H1 (cell line): ENCODE measurements at places on chromosomes 16 and 17. TPM values are rescaled to one million over a fixed set of nuclear protein-coding genes. Genes with fewer than 3 reads are reported as not detected.

SRCIN1 gene
- total RNA-seq, result 3.8 and 4.1 TPM in 2 replicates

PRCD gene
- total RNA-seq, result 1.4 and 2.1 TPM in 2 replicates

EME1 gene
- 13.3 and 13.9 TPM in 2 replicates for total RNA-seq

ANKFN1 gene
- not detected in 2 replicates for total RNA-seq

CBFA2T3 gene
- 1.3 and 2.7 TPM in 2 replicates for total RNA-seq

KRTAP9-8 gene
- not detected in 2 replicates for total RNA-seq

GRCh38 chr17:34098699-34099098, 156.4 kb upstream of the CCL2 start:
- H3K4me1 ChIP-seq, result no peaks in the 10 kb centered on the region
- H3K27ac ChIP-seq, result no peak overlapping the region

DNA sequence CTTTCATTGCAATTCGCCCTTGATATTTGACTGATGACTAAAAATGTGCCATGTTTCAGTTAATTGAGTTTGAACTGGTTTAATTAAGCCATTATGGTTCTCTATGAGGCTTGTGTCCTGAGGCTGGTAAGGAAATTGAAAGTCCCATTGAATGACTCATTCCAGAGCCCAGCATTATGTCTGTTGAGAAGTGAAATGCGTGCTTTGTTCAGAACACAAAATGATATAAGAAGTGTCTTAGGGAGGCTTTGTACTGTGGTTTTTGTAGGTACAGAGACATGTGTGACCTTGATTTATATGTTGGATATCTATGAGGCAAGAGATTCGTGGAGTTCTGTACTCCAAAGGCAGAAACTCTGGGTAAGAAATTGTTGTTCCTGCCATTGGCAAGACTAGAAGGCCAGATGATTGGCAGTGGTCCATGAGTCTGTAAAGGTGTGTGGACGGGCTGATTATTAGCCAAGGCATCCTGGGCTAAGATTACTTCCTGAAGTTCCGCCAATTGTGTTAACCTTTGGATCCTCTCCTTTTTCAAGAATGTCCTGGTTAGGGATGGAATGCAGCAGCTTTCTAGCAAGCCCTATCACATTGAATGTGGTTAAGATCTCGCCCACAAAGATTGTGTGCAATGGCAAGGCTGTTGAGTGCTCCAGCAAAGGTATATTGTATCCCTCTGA, 103.7 kb downstream of the NPIPB5 start:
- H3K4me1 ChIP-seq, result peaks cover 3% of the 10 kb centered on the region
- H3K4me3 ChIP-seq, result no peak overlapping the region
- no peaks in the 10 kb centered on the region for H3K27me3 ChIP-seq
- DNase-seq, result no peak
- H3K36me3 ChIP-seq, result no peaks in the 10 kb centered on the region

DNA sequence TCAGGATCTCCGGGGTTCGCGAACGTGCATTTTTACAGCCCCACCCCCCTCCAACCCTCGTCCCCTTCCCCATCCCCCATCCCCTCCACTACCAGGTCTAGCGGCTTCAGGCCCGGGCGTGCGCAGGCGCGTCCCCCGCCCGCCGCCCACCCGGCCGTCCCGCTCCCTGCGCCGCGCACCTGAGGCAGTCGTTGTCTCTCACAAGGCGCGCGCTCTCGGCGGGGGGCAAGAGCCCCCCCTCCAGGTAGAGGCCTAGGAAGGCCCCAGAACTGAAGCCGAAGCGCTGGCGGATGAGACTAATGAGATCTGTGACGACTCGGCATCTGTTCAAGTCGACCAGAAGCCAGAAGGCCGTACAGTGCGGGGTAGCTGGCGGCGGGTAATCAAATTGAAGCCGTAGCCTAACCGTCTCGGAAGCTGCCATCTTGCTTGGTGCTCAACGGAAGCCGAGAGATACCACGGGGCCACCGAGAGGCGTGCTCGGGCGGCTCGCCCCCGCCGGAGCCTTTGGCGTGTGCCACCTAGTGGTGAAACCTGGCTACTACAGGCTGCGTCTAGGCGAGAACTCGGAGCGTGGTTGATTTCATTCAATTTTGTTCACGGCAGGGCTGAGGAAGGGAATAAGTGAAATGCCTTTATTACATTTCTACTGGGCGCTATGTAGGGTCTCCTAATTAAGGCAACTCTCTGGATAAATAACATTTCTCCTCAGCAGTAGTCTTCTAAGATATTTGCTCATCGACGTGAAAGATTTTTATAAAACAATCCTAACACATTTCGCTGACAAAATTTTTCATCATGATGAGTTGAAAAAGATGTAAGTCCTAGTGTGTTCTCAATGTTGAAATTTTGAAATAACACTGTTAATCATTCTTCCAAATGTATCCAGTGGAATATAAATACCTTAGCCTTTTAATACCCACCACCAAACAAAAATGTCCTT, at the start of gene COIL:
Gene COIL, minus strand, starts transcription at position 455 of the 943 bp plus-strand sequence. Its CDS starts 31 bp downstream, at position 424.
- peak within 1 kb of the TSS; percentile 55 for H3K4me3 ChIP-seq
- no peaks in the 10 kb centered on the region for H3K36me3 ChIP-seq
- peak; percentile 82 for DNase-seq
- no peaks in the 10 kb centered on the region for H3K27me3 ChIP-seq
- H3K4me1 ChIP-seq, result no peaks in the 10 kb centered on the region; the same call in 1 of the 2 replicates
- peak within 1 kb of the TSS; percentile 96 for H3K27ac ChIP-seq

- H3K36me3 ChIP-seq, result no peaks in the 10 kb centered on the region
- no peaks in the 10 kb centered on the region for H3K27me3 ChIP-seq
- no peaks in the 10 kb centered on the region for H3K4me1 ChIP-seq
Measured at GRCh38 chr16:830871-831570, 30.5 kb upstream of the GNG13 start.

DNA sequence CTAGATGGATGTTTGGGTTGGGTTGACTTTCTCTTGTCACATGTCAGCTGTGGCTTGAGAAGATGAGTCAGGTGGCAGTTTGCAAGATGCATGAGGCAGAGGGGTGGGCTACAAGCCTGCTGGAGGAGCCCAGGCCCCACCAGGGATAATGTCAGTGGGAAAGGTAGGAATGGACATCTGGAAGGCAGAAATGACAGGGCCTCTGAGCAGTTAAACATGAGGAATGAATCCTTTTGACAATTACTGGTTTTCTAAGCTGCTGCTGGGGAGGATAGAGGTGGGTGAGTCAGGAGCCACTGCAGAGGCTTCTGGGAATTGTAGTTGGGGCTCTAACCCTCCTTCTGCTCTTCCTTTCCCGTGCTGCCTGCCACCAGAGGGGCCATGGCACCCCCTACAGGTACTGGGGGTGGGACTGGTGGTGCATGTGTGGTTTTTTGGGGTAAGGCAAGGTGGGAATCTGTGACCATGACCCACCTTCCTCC, 15.7 kb downstream of the SLC52A1 start:
- no peak for DNase-seq
- H3K4me1 ChIP-seq, result no peaks in the 10 kb centered on the region
- no peak overlapping the region for H3K27ac ChIP-seq
- H3K4me3 ChIP-seq, result no peak overlapping the region
- H3K36me3 ChIP-seq, result peaks cover 39% of the 10 kb centered on the region

DNA sequence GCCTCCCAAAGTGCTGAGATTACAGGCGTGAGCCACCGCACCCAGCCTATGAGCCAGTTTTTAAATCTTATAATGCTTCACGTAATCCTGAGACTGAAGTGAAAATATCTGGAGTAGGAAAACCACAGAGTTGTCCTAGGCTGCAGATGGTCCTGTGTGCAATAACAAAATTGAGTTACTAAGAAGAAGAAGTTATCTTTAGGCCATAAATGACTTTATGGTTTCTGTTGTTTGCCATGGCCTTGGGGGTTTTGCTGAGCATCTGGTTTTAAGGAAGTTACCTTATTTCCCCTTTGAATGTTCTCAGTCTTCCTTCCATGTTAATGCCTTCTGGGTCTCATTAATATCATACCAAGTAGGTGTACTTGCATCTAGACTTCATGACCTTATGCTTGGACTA, 16.5 kb downstream of the NMT1 start:
- no peaks in the 10 kb centered on the region for H3K4me1 ChIP-seq
- H3K27ac ChIP-seq, result no peak overlapping the region
- H3K27me3 ChIP-seq, result no peaks in the 10 kb centered on the region
- DNase-seq, result no peak
- H3K36me3 ChIP-seq, result peaks cover 11% of the 10 kb centered on the region

- no peak for DNase-seq
- H3K4me1 ChIP-seq, result no peaks in the 10 kb centered on the region
- H3K4me3 ChIP-seq, result no peak overlapping the region
- no peaks in the 10 kb centered on the region for H3K27me3 ChIP-seq
- H3K27ac ChIP-seq, result no peak overlapping the region
Measured at GRCh38 chr16:88798772-88799455, 4.7 kb upstream of the CDT1 start.

GRCh38 chr16:2296661-2297505, 29.0 kb upstream of the RNPS1 start:
- DNase-seq, result peak; percentile 71
- no peaks in the 10 kb centered on the region for H3K36me3 ChIP-seq
- no peaks in the 10 kb centered on the region for H3K4me1 ChIP-seq

DNA sequence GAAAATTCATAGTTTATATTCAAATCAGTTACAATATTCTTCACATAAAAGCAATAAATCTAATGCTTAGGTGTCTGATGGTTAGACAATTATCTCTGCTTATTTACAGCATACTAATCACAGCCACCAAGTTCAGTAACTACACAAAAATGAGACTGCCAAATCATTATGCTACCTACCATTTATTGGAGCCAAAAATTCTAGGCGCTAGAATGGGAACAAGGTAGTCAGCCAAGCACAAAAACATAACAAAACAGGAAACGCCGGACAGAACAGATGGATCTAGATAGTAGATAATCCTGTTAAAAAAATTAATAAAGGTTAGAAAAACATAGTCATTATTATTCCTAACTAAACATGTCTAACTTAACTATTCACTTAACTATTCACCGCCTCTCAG, 3.6 kb downstream of the ARL6IP1 start:
- DNase-seq, result no peak
- H3K27ac ChIP-seq, result no peak overlapping the region
- H3K4me3 ChIP-seq, result no peak overlapping the region
- H3K4me1 ChIP-seq, result 0 out of 2 replicates have a peak, but pooled peaks cover 1% of the 10 kb centered on the region
- H3K36me3 ChIP-seq, result peaks cover 34% of the 10 kb centered on the region

- H3K4me3 ChIP-seq, result no peak overlapping the region
- H3K27me3 ChIP-seq, result no peaks in the 10 kb centered on the region; the same call in 1 of the 2 replicates
- peaks cover 9% of the 10 kb centered on the region for H3K4me1 ChIP-seq
- H3K36me3 ChIP-seq, result no peaks in the 10 kb centered on the region
Measured at GRCh38 chr17:40490289-40490853, 11.1 kb downstream of the TNS4 start.
